Activated T-helper 1 cell treated with Interleukin-2 at 50 U/mL for 16 hours (primary cell): ENCODE measurements at places on chromosomes 4 and X.

GRCh38 chr4:10721616-10722015 lies 37.0 kb upstream of the CLNK start:
- DNase-seq = no peak

GRCh38 chrX:5086388-5086787 lies 1142.3 kb downstream of the NLGN4X start:
- no peak for DNase-seq

GRCh38 chr4:118865091-118865708 lies 23.5 kb upstream of the SYNPO2 start:
- no peak for DNase-seq

- DNase-seq = no peak
Measured at GRCh38 chrX:38211891-38212635, 8.6 kb downstream of the SRPX start.

GRCh38 chr4:128513664-128514484 lies 226.3 kb upstream of the PGRMC2 start:
- DNase-seq = no peak

- DNase-seq = no peak
Measured at GRCh38 chr4:168503652-168504362, 7.0 kb downstream of the PALLD start.

GRCh38 chrX:22882543-22882942 lies 117.2 kb upstream of the DDX53 start:
- DNase-seq = no peak

DNA sequence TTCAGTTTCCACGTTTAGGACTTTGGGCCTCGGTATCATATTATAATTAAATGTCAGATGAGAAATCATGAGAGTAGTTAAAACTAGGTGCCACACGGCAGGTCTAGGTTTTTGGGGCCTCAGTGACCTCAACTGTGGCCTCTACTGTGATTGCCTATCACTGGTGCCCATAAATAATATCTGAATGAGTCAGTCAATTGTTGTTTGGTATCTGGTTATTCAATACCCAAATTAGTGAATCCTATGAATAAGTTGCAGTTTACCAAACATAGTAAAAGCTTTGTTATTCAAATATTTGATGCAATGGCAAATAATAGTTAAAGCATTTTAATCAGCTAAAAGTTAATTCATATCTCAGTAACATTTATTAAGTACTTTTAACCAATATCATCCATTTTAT lies 188.8 kb downstream of the PPP3CA start:
- no peak for DNase-seq

DNA sequence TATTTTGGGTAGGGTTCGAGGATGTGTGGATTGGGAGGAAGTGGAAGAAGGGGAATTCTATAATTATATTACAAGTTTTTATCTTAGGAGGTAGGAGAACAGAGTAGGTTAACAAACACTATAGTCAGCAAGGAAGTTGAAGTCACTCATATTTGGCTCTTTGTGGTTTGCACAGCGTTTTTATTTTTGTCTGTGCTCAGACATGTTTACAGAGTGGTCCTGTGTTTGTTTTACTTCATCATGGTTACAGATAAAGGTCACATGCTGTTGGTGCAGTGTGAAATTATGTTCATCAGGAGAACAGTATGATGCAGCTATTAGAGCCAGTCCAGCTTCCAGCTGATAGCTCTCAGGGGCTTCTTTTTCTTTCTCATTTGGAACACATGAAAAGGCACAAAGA lies 299.9 kb upstream of the SFRP2 start:
- DNase-seq = no peak

GRCh38 chr4:11259837-11260236 lies 168.9 kb downstream of the HS3ST1 start:
- DNase-seq = no peak

- no peak for DNase-seq
Measured at GRCh38 chrX:2441466-2441865, 59.3 kb downstream of the DHRSX start.

- no peak for DNase-seq
Measured at GRCh38 chr4:168852387-168852786, 157.7 kb downstream of the CBR4 start.

DNA sequence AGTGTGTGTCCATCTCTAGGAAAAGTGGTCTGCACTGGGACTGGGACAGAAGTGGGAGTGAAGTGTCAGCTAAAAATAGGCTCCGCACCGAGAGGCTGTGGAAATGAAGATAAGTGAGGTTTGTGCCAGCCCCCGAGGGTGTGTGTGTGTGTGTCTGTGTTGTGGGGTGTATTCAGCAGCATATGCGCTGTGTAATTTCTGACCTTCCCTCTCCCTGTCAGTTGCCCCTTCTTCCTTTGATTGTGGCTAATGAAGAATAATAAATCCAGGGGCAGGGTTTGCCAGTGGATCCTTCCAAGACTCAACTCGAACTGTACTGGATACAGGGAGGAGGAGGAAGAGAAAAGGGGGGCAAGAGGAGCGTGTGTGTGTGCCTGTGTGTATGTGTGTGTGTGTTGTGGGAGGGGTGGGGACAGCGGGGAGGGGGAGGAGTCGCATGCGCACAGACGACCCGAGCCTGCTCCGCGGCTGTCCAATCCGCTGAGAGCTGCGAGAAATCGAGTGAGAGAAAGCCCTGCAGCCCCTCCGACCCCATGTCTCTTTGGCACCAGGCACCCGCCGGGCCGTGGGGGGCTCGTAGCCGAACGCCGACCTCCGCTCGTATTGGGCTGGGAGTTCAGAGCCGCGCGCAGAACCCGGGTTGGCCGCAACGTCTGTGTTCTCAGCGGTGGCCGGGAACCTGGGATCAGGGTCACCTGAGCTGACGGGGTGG lies 916 bp upstream of the POU4F2 start:
- DNase-seq = no peak

- no peak for DNase-seq
Measured at GRCh38 chr4:168562041-168562571, 65.3 kb downstream of the PALLD start.

DNA sequence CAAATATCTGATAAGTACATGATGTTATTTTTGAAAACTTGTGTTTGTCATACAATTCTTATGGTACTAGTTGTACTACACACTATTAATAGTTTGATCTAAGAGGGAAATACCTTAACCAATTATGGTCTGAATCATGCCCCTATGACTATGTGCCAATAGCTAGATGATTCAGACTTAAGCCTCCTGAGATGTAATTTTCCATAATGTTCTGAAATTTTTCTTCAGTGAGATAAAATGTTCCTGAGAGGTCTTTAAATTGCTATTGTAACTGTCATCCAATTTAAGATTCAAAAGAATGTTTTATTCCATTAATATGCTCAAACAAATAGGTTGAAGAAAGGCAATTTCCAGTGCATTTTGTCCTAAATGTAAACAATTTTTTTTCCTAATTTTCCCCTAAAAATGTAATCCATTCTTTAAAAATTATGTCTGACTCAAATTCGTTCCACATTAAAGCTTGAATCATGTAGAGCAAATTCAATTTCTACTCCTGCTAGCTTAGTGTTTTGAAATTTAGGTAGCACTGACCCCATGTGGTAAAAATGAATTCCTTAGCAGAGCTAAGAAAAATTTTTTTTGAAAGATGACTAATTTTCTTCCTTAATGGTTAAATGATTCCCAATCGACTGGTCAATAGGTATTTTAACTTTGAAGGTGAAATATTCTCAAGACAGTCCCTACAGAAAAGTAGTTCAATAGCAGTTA lies 49.1 kb downstream of the APOOL start:
- no peak for DNase-seq

DNA sequence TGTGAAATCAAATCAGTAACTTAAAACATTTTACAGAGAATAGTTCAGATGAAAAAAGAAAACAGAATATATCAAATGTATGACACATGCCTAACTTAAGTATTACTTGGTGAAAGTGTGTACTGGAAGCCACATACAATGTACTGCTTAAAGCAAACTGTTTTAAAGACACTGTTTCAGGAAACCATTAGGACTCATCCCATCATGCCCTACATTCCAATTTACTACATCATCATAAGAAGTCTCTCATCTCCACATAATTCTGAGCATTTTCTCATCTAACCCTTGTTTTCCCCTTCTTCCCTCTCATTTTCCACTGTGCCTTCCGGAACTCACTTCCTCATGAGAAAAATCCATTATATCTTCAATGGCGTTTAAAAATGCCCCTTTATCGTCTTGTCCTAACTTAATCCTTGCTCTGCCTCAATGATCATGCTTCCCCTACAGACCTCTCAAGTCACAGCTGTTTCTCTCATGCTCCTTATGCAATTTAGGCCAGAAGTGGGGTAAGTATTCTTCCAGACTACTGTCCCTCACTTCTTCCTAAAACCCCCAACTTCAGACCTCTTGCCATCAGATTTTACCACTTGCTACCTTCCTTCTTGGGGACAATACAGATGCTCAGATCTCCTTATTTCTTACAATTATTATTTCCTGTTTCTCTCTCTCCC lies 26.8 kb upstream of the FGF5 start:
- no peak for DNase-seq

DNA sequence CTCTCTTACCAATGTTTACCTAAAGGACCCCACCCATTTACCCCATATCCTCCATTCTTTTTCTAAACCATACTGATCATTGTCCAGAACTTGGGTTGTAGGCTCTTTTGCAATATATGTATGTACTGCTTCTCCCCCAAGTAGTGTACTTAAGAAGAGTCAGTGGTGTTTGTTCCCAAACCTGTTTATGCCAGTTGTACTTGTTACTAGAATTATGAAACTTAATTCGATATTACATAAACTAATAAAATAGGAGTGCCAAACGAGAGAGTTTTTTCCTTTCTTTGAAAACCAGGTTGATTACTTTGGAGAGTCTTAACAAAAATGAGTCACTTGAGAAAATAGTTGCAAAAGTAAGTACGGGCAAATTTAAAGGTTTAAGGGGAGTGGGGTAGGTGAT lies 96.3 kb downstream of the GEMIN8 start:
- DNase-seq = no peak

GRCh38 chr4:167020410-167020809 lies 213.9 kb downstream of the SPOCK3 start:
- no peak for DNase-seq

DNA sequence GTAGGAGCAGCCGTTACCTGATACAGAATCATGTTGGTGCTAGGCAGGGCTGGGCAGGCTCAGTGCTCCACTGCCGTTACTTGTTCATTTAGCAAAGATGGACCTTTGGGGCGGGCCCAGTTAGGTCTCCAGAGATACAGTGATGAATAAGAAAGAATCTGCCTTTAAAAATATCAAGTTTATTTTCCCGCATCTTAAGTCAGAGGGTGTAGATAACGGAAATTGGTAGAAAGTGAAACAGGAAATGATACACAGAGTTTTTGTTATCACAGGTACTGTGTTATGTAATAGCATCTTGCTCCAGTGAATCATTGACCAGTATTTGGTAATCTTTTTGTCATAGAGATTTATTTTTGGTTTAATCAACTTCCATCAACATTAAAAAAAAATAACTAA lies 5.5 kb downstream of the TMEM131L start:
- DNase-seq = no peak

DNA sequence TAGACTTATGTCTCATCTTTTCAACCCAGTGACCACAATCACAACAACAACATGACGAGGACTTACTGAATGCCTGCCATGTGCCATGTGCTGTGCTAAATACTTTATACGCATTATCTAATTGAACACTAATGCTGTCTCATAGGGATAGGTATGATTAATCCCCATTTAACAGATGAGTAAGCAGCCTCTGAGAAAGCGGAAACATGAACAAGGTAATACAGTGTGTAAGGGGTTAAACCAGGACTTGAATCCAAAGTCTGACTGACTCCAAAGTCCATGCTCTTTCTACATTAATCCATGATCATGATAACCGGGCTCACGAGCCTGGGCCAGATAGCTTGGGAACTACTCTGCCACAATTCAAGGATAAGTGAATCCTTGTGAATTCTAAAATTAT lies 105.3 kb upstream of the MBNL3 start:
- no peak for DNase-seq

DNA sequence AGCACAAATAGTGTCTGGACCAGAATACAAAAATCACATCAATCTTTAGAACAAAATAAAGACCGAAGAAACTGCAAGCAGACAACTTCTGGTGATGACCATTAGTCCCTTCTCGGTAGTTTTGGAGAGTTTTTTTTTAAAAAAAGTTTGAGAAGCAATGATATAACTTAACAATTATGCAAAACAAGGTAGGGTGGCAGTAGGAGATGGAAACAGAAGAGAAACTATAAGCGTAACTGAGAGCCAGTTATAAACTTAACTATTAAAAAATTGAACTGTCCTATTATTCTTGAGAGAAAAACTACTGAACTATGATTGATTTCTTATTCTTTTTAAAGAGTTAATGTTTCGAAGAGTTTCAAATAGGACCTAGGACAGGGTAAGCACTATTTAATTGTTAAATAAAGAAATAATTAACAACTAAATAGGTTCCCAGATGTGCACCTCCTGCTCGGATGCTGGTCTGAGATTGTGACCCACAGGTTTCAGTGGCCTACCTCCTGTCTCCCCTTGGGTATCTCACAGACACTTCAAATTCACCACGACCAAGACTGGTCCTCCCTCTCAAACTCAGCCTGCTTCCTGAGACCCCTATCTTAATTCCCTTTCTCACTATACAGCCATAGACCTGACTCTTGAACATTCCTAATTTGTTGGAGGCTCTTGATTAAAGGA lies 81.3 kb downstream of the LEF1 start:
- DNase-seq = no peak

GRCh38 chrX:98398542-98398941 lies 1514.8 kb downstream of the RPA4 start:
- DNase-seq = no peak

DNA sequence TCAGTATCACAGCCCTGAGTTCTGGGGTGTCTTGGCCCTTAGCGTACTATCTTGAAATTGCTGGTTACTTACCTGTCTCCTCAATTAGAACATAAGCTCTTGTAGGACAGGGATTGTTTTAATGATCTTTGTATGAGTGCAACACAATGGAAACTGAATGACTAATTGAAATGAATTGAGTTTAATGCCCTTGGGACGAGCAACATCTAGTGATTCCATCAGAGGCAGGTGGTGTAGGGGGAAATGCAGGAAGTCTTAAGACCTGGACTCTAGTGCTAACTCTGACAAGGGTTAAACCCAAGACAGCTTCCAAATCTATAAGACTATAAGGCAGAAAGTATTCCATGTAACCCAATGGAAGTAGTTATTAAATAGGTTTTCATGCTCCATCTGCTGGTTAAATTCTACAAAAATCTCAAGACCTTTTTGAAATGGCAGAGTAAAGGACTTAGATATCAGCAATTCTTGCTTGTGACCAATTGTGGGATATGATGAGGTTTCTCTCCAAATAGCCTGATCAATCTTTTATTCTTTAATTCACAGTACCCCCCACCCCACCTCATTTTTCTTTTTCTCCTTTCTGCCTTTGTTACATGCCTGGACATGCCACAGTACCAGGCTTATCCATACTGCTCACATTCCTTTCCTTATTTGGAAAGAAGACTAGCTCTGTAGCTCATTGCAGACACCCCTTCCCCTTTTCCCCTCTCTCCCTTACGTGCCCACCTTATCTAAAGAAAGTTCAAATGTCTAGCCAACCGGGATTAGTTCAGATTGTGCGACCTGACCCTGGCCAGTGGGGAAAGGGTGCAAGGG lies 340.8 kb downstream of the PAPSS1 start:
- no peak for DNase-seq

GRCh38 chr4:17781300-17782287 lies at the start of gene FAM184B:
Gene FAM184B, minus strand, starts transcription at chr4:17781621. Its CDS starts 322 bp downstream, at chr4:17781299.
- no peak for DNase-seq

- no peak for DNase-seq
Measured at GRCh38 chr4:190019023-190019858, 7.8 kb downstream of the FRG2 start.
